ENCODE measurements at places on chromosomes 1 and 21.
A peak's percentile ranks its signal among the peaks of the same experiment; 100 is the strongest.

DNA sequence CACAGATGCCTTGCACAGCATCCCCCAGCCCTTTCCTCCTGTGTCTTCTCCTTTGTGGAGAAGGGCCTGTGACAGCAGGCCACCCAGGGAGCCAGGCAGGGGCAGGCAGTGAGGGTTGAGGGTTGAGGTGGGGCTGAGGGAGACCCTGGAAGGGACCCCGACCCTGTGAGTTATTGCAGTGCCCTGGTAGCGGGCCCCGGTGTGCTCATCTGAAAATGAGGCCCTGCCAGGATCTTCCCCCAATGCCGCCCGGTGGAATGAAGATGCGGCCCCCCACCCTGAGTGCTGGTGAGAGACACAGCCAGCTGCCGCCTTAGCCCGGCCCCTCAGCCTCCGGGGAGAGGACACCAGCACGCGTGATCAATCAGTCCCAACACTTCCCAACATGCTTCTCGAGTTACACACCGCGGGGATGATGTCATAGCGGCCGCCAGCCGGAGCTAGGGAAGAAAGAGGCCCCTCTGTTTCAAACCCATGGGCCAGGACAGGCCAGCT is 36.2 kb upstream of the ACTRT2 start:
- no peak for DNase-seq

- no peak for DNase-seq
Observed at GRCh38 chr1:173414136-173414535, 63.0 kb upstream of the PRDX6 start.

GRCh38 chr1:117976381-117976780 is 46.8 kb downstream of the WDR3 start:
- no peak for DNase-seq

DNA sequence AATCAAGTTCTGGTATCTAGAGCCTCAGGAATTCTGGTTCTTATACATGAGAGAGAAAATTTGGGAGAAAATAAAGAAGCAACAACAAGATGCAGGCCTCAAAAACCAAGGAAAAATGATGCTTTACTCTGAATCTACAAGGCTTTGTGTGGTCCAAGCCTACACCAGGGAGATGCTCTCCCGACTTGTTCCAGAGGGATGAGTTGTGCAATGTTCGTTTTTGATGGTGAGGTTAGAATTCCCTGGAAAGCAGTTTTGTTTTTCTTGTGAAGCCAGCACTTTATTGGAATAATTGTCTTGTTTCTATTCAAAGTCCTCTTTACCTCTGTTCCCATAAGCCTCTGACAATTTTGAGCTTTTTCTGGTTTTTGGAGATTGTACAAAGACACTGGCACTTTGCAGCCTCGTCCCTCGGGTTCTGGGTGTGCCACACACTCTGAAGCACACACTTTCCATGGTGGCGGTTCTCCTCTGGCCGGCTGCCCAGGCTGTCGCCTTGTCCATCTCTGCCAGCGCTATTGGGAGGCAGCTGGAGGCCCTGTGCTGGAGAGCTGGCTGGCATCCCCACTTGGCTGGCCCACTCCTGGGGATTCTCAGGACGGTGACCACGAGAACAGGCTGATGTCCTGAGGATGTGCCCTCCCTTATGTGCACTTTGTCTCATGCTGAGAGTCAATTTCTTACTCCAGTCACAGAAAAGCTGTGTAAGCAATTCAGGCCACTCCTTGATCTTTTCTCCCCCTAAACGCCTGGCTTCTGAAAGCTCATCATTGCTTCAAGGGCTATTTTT is 70.2 kb downstream of the EDEM3 start:
- no peak for DNase-seq

DNA sequence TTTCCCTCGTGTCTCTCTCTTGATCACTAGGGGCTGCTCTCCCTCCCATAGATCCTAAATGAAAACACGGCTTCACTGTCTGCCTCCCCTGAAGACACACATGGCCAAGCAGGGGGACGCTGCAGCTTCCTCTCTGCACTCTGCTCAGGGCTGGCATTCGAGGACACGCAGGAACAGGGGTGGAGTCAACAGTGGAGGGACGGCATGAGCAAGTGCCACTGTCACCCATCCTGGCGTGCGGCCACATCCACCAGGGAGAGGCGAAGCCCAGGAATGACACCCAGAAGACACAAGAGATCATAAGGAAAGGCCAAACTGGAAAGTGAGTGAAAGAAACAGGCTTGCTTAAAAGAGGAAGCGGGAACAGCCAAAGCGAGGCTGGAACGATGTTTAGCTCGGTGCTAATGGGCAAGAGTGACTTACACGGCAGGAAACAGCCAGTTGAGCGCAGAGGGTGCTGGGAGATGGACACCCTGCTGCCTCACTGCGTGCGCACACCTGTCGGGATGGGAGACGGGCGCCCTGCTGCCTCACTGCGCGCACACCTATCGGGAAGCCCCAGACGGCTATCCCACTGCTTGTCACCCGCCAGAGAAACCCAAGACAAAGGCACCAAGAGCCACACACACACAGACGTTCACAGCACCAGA is 13.6 kb upstream of the C1QTNF12 start:
- no peak for DNase-seq

DNA sequence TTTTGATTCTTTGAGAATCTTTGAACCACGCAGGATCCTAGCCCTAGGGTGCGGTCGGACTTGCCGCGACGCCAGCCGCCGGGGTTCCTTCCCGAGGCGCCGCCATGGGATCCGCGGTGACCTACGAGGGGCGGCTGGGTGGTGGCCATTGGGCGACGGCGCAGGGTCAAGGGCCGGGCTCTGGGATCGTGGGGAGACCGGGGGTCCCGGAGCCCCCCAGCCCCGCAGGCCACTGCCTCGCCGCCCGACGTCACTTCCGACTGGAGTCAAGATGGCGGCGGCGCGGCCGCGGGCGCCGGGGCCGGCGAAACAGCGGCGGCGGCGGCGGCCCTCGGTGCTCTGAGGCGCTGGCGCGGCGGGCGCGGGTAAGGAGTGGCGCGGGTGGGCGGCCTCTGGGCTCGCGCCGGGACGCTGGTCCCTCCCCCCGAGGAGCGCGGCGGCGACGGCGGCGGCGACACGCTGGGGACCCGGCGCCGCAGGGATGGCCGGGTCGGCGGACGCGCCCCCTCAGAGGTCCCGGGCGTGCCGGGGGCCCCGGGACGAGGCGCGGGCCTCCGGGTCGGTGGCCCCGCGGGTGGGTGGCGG is at the start of gene PRDM2:
TSS of gene PRDM2 (plus strand) at position 253 of the 585 bp plus-strand sequence. CDS start 15,418 bp downstream, outside the sequence.
- peak; percentile 25 for DNase-seq

GRCh38 chr1:96843196-96843595 is 121.6 kb downstream of the PTBP2 start:
- DNase-seq: no peak

- no peak for DNase-seq
Observed at GRCh38 chr21:22343721-22344120, 1345.5 kb downstream of the NCAM2 start.
